Astrocyte (in vitro differentiated cells and primary cell): ENCODE measurements at places on chromosomes 3 and 15.

- no peak for DNase-seq
- H3K4me1 ChIP-seq: no peaks in the 10 kb centered on the region
- no peaks in the 10 kb centered on the region for H3K36me3 ChIP-seq
Measured at GRCh38 chr3:143924522-143925285, 46.9 kb upstream of the DIPK2A start.

GRCh38 chr3:126142652-126143051, 37.7 kb downstream of the ALDH1L1 start:
- peaks cover 13% of the 10 kb centered on the region for H3K27me3 ChIP-seq
- no peaks in the 10 kb centered on the region for H3K36me3 ChIP-seq
- no peaks in the 10 kb centered on the region for H3K4me1 ChIP-seq
- no peak overlapping the region for H3K27ac ChIP-seq

- peaks cover 14% of the 10 kb centered on the region for H3K4me1 ChIP-seq
- H3K27me3 ChIP-seq: no peaks in the 10 kb centered on the region
- peak; percentile 72 for DNase-seq
- H3K4me3 ChIP-seq: no peak overlapping the region
Measured at GRCh38 chr3:33355611-33356010, 78.4 kb downstream of the FBXL2 start.

- H3K27ac ChIP-seq: no peak overlapping the region
- no peaks in the 10 kb centered on the region for H3K36me3 ChIP-seq
- H3K27me3 ChIP-seq: no peaks in the 10 kb centered on the region
- H3K4me1 ChIP-seq: no peaks in the 10 kb centered on the region
- DNase-seq: no peak
Measured at GRCh38 chr15:67241132-67241855, 13.2 kb downstream of the AAGAB start.

DNA sequence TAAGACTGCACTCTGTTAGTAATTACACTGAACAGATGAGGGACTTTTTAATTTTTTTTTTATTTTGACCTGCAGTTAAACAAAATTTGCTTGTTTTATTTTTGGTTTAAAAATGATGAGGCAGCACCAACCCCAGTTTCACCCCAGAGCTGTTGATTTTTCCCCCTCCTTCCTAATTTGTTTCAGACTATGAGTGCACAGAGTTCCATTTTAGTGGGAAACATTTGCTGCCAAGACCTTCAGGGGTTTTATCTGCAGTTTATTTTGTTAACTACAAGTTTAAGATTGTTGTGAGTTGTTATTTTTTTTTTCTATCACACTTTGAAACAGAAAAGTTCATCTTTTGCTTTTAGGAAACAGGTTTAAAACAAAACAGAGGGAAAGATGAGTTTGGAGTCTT, 455.9 kb upstream of the NR2F2 start:
- no peak overlapping the region for H3K27ac ChIP-seq
- no peaks in the 10 kb centered on the region for H3K27me3 ChIP-seq
- no peak overlapping the region for H3K4me3 ChIP-seq
- H3K4me1 ChIP-seq: peaks cover 3% of the 10 kb centered on the region
